Activated effector memory CD4-positive, alpha-beta T cell treated with Interleukin-2 at 50 U/mL for 16 hours (primary cell): ENCODE measurements at places on chromosomes 5 and 9.

GRCh38 chr9:77926371-77926878 is 105.2 kb downstream of the GNAQ start:
- no peak for DNase-seq

DNA sequence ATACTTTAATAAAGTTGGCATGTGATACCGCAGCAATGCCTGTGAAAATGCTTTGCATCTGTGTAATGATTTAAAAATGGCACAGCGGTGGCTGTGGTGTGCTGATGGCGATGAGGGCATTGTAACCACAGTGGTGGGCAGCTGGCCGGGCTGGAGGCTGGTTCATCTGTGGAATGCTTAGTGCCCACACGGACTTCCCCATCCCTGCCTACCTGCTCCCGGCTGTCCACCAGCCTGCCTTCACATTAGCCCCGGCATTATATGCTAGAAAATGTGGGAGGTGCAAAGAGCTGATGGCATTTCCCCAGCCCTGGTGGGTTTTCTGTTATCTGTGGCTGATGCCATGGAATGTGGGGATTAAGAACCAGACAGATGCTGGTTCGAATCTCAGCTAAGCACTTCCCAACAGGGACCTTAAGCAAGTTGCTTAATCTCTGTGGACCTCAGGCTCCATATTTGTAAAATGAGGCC is 2.9 kb upstream of the NDST1 start:
- no peak for DNase-seq

DNA sequence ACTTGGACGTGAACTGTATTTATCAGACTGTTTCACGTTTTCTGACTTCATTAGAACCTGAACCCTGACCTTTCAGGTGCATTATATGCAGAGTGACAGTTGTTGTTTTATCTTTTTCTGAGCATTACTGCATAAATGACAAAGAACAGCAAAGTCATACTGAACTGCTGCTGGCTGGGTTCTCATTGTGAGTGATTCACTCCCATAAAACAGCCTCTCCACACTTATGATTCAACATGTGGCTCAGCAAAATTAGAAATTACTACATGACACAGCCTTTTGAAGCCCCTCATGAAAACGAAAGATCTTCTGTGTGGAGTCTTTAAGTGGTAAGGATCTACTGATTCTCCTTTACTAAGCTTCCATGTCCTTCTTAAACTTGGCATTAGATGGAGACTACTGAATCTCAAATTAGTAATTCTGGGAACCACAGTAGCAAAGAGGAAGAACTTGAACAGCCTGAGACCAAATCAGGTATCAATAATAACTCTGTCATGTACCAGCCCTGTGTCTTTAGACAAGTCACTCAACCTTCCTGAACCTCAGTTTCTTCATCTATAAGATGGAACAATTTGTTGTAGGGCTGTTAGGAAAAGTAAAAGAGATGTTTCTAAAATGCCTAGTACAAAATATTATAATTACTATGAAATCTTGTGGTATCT is 172.3 kb upstream of the GNA14 start:
- no peak for DNase-seq

- no peak for DNase-seq
Measured at GRCh38 chr9:81633952-81634854, 55.1 kb downstream of the TLE1 start.

DNA sequence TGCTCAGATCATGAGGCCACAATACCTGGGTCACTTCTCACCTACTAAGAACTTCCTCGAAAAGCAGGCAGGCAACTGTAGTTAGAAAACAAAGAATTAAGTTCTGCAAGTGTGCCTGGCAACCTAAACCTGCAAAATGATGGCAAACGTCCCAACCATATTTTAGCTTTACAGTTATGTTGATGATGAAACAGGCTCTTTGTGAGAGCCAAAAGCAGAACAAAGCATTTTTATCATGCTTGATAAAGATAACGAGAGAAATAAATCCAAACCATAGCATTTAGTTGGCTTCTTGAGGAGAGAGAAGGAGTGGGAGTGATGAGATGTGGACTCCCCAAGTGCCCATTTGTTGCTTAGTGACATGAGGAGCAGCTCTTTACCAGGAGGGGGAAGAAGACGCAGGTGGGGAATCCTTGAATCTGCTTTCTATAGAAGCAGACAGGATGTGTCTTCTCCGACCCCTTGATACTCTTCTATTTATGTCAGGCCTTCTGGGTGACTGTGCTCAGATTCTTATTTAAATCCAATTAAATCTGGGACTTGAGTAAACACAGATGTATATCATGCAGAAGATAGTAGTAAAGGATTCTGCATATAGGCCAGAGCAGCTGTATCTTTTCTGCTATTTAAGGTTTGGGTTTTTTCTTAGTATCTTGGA is 221.2 kb downstream of the TMEM167A start:
- no peak for DNase-seq

DNA sequence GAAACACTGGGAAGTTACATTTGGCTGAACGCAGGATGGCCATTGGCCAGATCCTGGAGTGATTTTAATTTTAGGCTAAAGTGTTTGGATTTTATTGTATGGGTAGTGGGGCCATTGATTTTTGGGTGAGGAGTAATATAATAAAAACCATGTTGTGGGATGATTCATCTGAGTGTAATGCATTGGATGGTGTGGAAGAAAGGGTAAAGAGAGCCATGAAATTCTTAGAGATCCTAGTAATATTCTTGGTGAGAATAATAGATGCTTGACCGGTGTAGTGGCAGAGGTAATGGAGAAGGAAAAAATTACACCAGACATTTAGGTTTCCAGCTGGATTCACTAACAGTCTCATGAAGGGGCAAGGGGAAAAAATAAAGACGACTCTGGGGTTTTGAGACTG is 158.1 kb downstream of the NPR3 start:
- no peak for DNase-seq

DNA sequence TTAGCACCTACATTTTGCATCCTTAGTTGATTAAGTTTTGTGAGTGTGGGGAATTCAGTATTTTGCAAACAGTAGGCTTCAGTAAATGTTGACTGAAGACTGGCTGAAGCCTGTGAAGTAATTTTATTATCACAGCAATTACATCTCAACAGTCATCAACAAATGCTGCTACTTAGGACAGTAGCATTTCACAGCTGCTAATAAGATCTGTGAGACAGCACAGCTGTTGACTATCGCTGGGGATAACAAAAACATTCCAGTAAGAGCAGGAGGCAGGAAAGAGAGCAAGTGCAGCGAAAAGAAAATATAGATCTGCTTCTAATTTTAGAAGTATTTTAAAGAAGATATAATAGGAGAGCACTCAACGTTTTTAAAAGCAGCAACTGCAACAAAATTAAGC is 117.3 kb upstream of the FGF10 start:
- no peak for DNase-seq

DNA sequence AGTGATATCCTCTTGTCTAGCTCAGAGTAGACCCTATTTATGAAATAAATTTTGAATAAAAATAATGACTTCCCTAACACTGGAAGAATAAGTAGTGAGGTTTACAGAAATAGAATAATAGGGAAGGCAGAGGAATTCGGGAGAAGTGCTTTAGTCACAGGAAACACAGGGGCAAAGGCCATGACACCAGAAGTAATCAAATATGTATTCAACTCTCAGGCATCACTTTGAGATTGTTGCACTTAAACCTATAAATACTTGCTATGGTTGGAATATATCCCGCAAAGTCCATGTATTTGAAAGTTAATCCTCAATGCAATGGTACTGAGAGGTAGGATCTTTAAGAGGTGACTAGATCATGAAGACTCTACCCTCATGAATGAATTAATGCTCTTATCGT is 166.8 kb downstream of the YIPF5 start:
- DNase-seq, result no peak

DNA sequence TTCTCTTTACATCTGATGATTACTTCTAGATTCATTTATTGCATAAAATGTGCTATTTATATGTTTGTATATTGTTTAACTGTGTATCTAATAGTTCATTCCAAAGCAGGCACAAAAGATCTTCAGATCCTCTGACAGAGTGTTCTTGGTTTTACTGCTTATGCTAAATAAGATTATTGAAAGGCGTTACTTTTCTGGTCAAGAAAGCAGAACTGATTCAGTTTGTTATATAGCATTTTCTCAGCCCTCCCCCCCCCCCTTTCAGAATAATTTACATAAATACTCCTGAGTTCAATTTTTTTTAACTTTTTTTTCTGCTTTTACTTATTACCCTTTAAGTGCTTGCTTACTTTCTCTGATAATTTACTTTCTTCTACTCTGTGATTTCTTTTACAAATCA is 15.4 kb downstream of the CDC42SE2 start:
- DNase-seq, result no peak

- DNase-seq, result no peak
Measured at GRCh38 chr9:74697535-74697934, 190.2 kb downstream of the TRPM6 start.

GRCh38 chr5:61461926-61462325 is 129.9 kb downstream of the ZSWIM6 start:
- no peak for DNase-seq

- no peak for DNase-seq
Measured at GRCh38 chr9:26677965-26678706, 214.5 kb downstream of the CAAP1 start.

DNA sequence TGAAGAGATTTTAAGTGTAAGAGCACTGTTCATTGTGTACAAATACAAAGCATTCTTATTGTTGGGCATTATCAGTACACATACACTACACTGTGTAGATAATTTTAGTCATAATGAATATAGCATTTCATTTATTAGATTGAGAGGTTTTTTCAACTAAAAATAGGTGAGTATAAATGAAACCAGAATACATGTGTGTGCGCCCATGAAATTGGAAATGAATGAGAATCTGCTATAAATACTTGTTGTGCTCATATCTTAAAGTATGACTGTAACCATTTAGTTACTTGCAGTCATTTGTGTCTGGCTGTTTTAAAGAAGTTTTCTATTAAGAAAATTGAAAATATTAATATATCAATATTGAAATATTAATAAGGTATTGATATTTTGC is 189.0 kb upstream of the MEF2C start:
- DNase-seq, result no peak
